Activated CD4-positive, alpha-beta memory T cell treated with anti-CD3 and anti-CD28 coated beads, Interleukin-2, amount 10 ng/mL, durations not matched to agents 7 days and 5 days (primary cell): ENCODE measurements at places on chromosomes 12 and 14. TPM values are rescaled to one million over a fixed set of nuclear protein-coding genes. Genes with fewer than 3 reads are reported as not detected.

Gene SAMD15
- total RNA-seq: 0.25 TPM

Gene DBX2
- not detected for total RNA-seq

DNA sequence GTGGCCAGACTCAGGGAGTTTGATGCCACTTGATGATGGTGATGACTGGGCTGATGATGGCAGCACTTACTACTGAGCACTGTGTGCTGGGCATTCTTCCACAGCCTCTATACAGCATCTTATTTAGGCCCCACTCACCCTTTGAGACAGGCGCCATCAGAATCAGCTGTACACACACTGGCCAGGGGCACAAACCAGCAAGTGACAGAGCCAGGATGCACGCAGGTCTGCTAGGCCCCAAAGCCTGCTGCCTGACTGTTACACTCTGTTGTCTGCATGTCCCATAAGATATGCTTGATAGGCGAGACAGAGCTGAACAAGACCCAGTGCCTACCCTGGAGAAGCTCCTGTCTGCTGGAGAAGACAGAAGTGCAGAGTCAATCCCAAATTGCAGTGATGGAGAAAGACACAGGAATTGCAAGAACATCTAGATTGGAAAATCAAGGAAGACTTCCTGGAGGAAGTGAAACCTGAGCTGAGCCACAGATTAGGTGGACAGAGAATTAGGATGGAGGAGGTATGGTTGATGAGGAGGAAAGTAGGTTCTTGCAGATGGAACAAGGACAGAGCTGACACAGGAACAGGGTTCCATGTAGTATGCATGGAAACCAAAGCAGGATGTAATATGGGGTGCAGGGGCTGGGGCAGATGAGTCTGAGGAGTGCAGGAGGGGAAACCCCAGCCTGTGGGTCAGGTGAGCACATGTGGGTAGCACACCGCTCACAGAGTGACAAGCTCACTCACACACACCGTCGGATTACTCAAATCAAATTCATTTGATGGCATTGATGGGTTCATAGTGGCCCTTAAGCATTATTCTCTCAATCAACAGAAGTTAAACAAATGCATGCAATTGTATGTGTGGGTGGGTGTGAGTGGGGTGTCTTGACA lies 117.3 kb downstream of the BEGAIN start:
- no peak for DNase-seq

GRCh38 chr14:71594821-71595220 lies 337.4 kb upstream of the RGS6 start:
- no peak for DNase-seq

DNA sequence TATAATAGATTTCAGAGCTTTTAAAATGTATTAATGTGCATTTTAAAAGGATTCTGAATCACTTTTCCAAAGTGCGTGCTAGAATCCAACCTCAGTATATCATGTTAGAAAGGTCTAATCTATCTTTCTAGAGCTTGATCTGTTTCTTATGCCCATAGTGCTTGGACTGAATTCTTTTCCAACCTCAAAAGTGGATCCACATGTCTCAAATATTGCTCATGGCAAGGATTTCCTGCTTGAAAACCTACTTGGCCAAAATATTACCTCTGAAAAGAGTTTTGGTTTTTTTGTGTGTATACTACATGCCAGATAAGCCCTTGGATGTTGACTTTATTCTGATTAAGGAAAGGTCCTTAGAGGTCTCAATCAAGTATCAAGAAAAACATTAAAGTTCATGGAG lies 16.9 kb upstream of the SLC6A15 start:
- DNase-seq: no peak

- DNase-seq: no peak
Measured at GRCh38 chr12:88036353-88036965, 7.3 kb upstream of the C12orf50 start.

GRCh38 chr12:52873513-52873831 lies 24.7 kb upstream of the KRT78 start:
- DNase-seq: no peak

- no peak for DNase-seq
Measured at GRCh38 chr14:102675396-102675795, 82.9 kb downstream of the RCOR1 start.
